Fibroblast of skin of abdomen (primary cell): ENCODE measurements at places on chromosomes 12 and 14.

GRCh38 chr14:50092006-50092555 is 24.3 kb downstream of the VCPKMT start:
- no peak for DNase-seq

- no peak for DNase-seq
Measured at GRCh38 chr14:100526632-100527031, 60.6 kb downstream of the BEGAIN start.

DNA sequence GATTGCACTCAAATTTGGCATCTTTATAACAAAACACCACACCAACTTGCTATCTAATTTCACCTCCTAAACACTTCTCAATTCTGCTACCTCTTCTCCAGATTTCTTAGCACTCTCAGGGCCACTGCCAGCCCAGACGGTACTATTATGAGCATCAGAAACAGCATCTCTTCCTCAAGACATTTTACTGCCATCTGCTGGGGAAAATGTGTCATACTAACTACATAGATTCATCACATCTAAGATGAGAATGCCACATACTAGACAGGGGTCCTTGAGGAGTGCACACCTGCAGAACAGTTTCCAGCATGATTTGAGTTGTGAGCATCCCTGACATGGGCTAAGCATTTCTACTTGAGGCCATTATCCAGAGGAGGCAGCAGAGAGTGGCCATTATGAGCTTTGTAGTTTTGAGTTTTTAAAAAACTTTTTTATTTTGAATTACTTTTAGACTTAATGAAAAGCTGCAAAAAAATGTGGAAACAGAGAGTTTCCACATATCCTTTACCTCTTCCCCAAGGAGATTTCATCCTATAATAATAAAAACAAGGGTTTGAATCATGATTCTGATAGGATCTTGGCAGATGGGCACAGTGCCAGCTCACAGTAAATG is 15.1 kb upstream of the GRIP1 start:
- peak; percentile 75 for DNase-seq

- DNase-seq = no peak
Measured at GRCh38 chr14:92964124-92965109, 41.5 kb downstream of the CHGA start.

GRCh38 chr14:57060276-57060955 is 208.3 kb downstream of the EXOC5 start:
- DNase-seq = no peak

DNA sequence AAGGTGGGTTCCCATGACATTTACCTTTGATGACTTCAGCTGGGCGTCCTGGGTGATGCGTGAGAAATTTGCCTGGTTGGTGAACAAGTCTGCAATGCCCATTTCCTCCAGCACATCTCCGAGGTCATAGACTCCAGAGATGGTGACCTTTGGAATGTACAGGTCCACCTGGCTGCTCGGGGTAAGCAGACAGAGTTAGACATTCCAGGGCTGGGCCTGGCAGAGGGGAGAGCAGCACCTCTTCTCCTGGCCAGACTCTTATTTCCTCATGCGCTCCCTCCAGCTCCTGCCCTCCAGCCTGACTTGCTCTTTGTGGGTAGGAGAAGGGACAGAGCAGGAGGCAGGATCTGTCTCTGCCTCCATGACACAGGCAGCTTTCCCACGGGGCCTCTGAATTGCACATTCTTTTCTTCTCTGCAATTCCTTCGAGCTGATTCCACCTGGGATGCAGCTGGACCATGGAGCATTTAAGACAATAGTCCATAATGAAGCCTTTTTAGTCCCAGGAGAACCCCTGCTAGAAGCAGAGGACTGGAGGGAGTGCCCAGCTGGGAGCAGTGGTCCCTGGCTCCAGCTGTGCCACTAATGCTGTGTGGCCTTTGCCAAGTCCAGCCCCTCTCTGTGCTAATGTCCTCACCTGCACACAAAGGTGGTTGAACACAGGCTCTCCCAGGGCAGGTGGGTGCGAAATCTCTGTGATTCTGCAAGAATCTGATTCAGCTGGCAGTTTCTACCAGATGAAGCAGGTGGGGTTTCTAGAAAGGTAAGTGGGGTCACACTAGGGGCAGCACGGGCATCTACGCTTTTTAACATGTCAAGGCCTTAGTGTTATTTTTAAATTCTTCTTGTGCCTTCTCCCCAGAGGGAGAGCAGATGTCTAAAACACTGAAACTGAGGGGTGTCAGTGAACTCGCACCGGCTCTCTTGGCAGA is 13.2 kb upstream of the SERPINA10 start:
- DNase-seq = no peak

GRCh38 chr14:65191716-65192115 is 89.4 kb upstream of the MAX start:
- DNase-seq = no peak

GRCh38 chr12:15429262-15429661 is 107.0 kb downstream of the PTPRO start:
- DNase-seq = no peak

- no peak for DNase-seq
Measured at GRCh38 chr12:52636592-52637258, 15.3 kb downstream of the KRT2 start.

DNA sequence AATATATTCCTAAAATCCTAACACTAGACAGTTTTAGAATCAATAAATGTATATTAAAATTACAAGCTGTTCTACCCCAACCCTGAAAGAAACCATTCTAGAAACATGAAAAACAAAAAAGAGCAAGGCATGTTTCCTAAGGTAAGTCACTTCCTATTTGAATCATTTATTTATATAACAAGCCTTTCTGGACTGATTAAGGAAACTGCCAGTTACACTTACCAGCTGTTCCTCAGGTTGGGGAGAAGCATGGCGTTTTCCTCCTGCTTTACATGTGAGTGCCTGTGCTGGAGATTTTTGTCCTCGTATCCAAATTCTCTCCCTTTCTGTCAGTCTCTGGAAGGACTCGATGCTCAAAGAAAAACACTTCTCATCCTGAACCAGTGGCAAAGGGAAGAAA is 183.3 kb downstream of the EFCAB11 start:
- peak; percentile 52 for DNase-seq

- DNase-seq = no peak
Measured at GRCh38 chr14:72576258-72576657, 317.6 kb downstream of the DPF3 start.

GRCh38 chr12:25771041-25771440 is 187.4 kb upstream of the RASSF8 start:
- peak; percentile 38 for DNase-seq

DNA sequence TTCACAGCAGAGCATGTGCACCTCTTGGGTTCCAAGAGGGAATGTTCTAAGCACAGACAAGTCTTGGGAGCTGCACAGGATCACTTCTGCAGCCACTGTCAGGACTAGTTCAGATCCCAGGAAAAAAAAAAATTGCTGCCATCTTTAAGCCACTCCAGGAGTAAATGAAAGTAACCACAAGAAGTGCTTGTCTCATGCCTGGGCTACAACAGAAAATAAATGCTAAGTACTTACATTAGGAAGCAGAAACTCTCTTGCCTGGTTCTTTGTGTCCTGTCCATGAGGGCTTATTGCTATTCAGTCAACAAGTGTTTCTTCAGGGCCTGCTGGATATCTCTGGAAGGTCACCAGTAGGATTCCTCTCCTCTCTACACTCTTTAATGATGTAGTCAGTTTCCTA is 176.1 kb downstream of the KTN1 start:
- no peak for DNase-seq

- DNase-seq = no peak
Measured at GRCh38 chr12:116594325-116595038, 35.3 kb downstream of the MAP1LC3B2 start.

- DNase-seq = no peak
Measured at GRCh38 chr14:89444044-89444443, 27.0 kb upstream of the FOXN3 start.

GRCh38 chr12:79162948-79163347 is 298.4 kb downstream of the SYT1 start:
- no peak for DNase-seq

DNA sequence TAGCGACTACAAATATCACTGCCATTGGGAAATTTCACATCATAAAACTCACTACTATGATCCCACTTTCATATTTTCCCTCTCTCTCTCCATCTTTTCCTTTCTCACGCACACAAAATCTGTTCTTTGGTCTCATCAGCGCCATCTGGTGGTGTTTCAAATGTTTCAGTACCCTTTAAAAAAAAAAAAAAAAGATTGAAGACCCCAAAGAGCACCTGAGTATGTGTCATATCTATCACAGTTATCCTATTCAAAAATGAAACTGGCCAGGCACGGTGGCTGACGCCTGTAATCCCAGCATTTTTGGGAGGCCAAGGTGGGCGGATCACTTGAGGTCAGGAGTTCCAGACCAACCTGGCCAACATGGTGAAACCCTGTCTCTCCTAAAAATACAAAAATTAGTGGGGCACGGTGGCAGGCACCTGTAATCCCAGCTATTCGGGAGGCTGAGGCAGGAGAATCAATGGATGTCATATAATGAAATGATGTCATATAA is 72.4 kb downstream of the TTC9 start:
- peak; percentile 55 for DNase-seq

DNA sequence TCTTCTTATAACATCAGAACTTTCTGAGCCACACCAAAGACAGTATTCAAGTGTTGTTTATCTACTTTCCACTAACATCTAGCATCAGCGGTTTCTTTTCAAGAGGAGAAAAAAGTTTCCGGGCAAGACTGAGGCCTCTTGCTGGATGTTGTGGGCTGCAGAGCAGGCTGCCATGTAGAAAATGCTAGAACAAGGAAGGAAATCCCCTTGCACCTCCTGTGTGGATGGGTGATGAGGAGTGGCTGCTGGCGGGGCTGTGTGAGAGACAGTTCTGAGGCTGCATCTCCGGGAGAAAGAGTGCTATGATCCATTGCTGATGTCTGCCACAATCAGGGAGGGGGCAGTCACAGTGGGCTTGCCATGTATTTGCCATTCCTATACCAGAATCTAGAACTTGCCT is 37.8 kb upstream of the PPP1CC start:
- no peak for DNase-seq
